ENCODE measurements at places on chromosomes 2 and 18. TPM values are rescaled to one million over a fixed set of nuclear protein-coding genes. Genes with fewer than 3 reads are reported as not detected.

The LOXHD1 gene
- 0.11 TPM for total RNA-seq

The GALNT14 gene
- 2.7 TPM for total RNA-seq

GRCh38 chr18:3046216-3046808 lies 33.4 kb upstream of the LPIN2 start:
- no peak overlapping the region for H3K4me3 ChIP-seq
- no peaks in the 10 kb centered on the region for H3K4me1 ChIP-seq
- H3K27ac ChIP-seq = no peak overlapping the region
- no peaks in the 10 kb centered on the region for H3K27me3 ChIP-seq
- H3K36me3 ChIP-seq = no peaks in the 10 kb centered on the region

- H3K4me1 ChIP-seq = no peaks in the 10 kb centered on the region
- H3K27ac ChIP-seq = no peak overlapping the region
- no peak overlapping the region for H3K4me3 ChIP-seq
- H3K36me3 ChIP-seq = peaks cover 2% of the 10 kb centered on the region
These were observed 266.1 kb upstream of the CYP26B1 start for GRCh38 chr2:72413716-72414115.

The RTP5 gene
- total RNA-seq = not detected

- no peaks in the 10 kb centered on the region for H3K27me3 ChIP-seq
- H3K4me3 ChIP-seq = no peak overlapping the region
- no peak overlapping the region for H3K27ac ChIP-seq
- no peaks in the 10 kb centered on the region for H3K4me1 ChIP-seq
These were observed 39.6 kb upstream of the BOD1L2 start for GRCh38 chr18:57107140-57107832.

The INHA gene
- 0.24 TPM for total RNA-seq

- H3K4me3 ChIP-seq = no peak overlapping the region
- H3K4me1 ChIP-seq = peaks cover 2% of the 10 kb centered on the region
- H3K27me3 ChIP-seq = no peaks in the 10 kb centered on the region
- H3K27ac ChIP-seq = no peak overlapping the region
- no peak for DNase-seq
- peaks cover 3% of the 10 kb centered on the region for H3K36me3 ChIP-seq
These were observed 235.1 kb downstream of the AGAP1 start for GRCh38 chr2:235728800-235729556.

The TFCP2L1 gene
- 1.9 TPM for total RNA-seq

- DNase-seq = no peak
- H3K4me3 ChIP-seq = no peak overlapping the region
- H3K36me3 ChIP-seq = no peaks in the 10 kb centered on the region
- H3K27ac ChIP-seq = no peak overlapping the region
These were observed 67.7 kb downstream of the RDH14 start for GRCh38 chr2:18492721-18493120.

GRCh38 chr2:7024261-7024660 lies 107.0 kb downstream of the RNF144A start:
- H3K27ac ChIP-seq = no peak overlapping the region
- H3K27me3 ChIP-seq = no peaks in the 10 kb centered on the region
- H3K4me1 ChIP-seq = no peaks in the 10 kb centered on the region
- DNase-seq = no peak

DNA sequence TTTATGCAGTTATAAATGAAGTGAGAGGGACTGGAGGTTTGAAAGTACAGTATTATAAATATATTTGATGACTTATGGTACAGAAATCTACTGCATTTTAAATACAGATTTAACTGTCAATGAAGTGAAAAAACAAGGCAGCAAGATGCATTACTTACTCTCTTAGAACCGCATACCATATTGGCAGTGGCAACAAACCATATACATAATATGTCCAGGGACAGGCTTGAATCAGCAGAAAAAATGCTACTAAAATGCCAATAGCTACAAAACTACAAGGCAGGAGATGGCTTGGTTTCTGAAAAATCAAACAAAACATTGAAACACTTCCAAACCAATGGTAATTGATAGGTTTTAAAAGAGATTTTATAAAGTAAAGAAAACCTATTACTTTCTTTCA lies 77.2 kb downstream of the PIGN start:
- H3K27ac ChIP-seq = no peak overlapping the region
- DNase-seq = no peak
- no peaks in the 10 kb centered on the region for H3K27me3 ChIP-seq
- H3K4me3 ChIP-seq = no peak overlapping the region
- no peaks in the 10 kb centered on the region for H3K4me1 ChIP-seq

The KIDINS220 gene
- 29.3 TPM for total RNA-seq

- no peaks in the 10 kb centered on the region for H3K27me3 ChIP-seq
- H3K36me3 ChIP-seq = no peaks in the 10 kb centered on the region
- no peaks in the 10 kb centered on the region for H3K4me1 ChIP-seq
- no peak overlapping the region for H3K4me3 ChIP-seq
- no peak overlapping the region for H3K27ac ChIP-seq
These were observed 13.0 kb upstream of the RTN4 start for GRCh38 chr2:55063226-55063625.

The THSD7B gene
- total RNA-seq = 0.50 TPM

- no peak overlapping the region for H3K4me3 ChIP-seq
- no peaks in the 10 kb centered on the region for H3K4me1 ChIP-seq
- no peaks in the 10 kb centered on the region for H3K27me3 ChIP-seq
- no peak overlapping the region for H3K27ac ChIP-seq
- no peak for DNase-seq
- no peaks in the 10 kb centered on the region for H3K36me3 ChIP-seq
These were observed 785.6 kb downstream of the NR4A2 start for GRCh38 chr2:155546721-155547555.

DNA sequence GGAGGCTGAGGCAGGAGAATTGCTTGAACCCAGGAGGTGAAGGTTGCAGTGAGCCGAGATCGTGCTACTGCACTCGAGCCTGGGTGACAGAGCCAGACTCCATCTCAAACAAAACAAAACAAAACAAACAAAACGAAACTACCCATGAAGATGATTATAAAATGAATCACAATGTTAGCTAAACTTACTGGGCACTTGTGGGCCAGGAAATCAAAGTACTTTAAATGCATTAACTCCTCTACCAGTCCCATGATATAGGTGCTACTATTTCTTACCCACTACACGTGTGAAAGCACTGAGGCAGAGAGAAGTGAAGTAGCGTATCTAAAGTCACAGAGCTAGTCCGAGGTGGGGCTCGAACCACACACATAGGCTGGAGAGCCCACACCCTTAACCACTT lies 53.6 kb downstream of the POLE4 start:
- no peak overlapping the region for H3K27ac ChIP-seq
- no peak overlapping the region for H3K4me3 ChIP-seq
- no peak for DNase-seq
- no peaks in the 10 kb centered on the region for H3K36me3 ChIP-seq
- no peaks in the 10 kb centered on the region for H3K4me1 ChIP-seq

- DNase-seq = no peak
- no peaks in the 10 kb centered on the region for H3K4me1 ChIP-seq
- H3K27me3 ChIP-seq = no peaks in the 10 kb centered on the region
- no peak overlapping the region for H3K27ac ChIP-seq
These were observed 15.5 kb upstream of the SIX2 start for GRCh38 chr2:45024600-45025291.

- peaks cover 78% of the 10 kb centered on the region for H3K36me3 ChIP-seq
- no peak overlapping the region for H3K4me3 ChIP-seq
- no peaks in the 10 kb centered on the region for H3K27me3 ChIP-seq
- no peaks in the 10 kb centered on the region for H3K4me1 ChIP-seq
- H3K27ac ChIP-seq = no peak overlapping the region
These were observed 10.5 kb downstream of the ATG16L1 start for GRCh38 chr2:233261819-233262555.

The NXPH2 gene
- total RNA-seq = 1.3 TPM

The PKDCC gene
- 134 TPM for total RNA-seq

- H3K27ac ChIP-seq = no peak overlapping the region
- H3K4me1 ChIP-seq = no peaks in the 10 kb centered on the region
These were observed 651.3 kb downstream of the DCDC2C start for GRCh38 chr2:4354678-4355077.

DNA sequence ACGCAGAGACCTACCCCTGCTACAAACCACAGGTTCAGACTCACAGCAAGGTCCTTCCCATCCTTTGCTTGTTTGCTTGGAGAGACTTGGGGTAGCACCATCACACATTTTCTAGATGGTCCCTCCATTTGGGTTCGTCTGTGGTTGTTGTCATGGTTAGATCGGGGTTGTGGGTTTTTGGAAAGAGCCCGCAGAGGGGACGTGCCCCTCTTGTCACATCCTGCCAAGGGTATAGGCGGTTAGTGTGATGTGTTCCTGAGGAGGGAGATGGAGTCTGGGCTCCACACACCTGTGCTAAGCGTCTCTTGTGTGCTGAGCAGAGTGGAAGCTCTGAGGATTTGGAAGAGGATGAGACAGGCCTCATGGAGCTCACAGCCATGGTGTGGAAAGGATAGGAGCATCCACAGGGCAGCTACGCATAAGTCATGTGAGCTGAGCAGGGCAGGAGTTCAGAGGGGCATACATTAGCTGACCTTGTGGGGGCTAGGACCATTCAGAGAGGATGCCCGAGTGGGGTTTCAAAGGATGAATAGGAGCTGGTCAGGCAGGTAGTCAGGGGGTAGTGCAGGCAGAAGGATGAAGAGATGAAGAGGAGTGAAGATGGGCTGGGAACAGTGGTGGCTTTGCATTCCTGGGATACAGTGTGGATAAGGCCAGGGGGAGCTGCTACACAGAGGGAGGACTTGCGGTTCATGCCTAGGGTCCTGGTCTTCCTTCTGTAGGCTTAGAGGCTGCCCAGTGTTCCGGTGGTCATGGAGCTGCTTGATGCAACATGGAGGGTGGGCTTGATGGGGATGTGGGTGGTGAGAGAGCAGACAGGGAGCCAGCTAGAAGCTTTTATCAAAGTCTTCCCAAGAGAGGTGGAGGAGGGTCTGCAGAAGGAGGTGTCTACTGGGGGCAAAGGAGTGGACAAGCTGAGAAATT lies 62.9 kb downstream of the ACKR3 start:
- H3K4me1 ChIP-seq = no peaks in the 10 kb centered on the region
- H3K27ac ChIP-seq = no peak overlapping the region
- DNase-seq = peak; percentile 14
- no peaks in the 10 kb centered on the region for H3K27me3 ChIP-seq
- no peaks in the 10 kb centered on the region for H3K36me3 ChIP-seq

The ZSCAN30 gene
- total RNA-seq = 11.6 TPM

DNA sequence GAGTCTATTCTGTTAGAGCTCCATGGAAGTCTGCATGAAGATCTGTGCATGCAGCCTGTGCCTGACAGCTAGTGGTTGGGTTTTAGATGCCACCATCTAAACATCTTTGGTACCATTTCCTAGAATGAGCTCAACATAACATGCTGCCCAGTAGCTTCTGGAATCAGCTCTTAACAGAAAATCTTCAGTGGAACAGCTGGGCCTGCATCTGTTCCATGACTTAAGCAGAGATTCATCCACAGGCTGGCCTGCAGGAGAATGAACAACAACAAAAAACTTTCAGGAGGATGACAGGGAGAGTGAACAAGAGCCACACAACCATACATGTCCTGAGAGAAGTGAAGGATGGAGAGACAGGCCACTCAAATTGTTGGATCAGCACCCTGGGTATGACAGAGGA lies 316.6 kb downstream of the RDH14 start:
- H3K36me3 ChIP-seq = no peaks in the 10 kb centered on the region
- no peak overlapping the region for H3K4me3 ChIP-seq
- H3K27ac ChIP-seq = no peak overlapping the region
- H3K4me1 ChIP-seq = no peaks in the 10 kb centered on the region
- DNase-seq = no peak
- no peaks in the 10 kb centered on the region for H3K27me3 ChIP-seq

The SPATA3 gene
- total RNA-seq = not detected

The UBR3 gene
- total RNA-seq = 23.8 TPM

DNA sequence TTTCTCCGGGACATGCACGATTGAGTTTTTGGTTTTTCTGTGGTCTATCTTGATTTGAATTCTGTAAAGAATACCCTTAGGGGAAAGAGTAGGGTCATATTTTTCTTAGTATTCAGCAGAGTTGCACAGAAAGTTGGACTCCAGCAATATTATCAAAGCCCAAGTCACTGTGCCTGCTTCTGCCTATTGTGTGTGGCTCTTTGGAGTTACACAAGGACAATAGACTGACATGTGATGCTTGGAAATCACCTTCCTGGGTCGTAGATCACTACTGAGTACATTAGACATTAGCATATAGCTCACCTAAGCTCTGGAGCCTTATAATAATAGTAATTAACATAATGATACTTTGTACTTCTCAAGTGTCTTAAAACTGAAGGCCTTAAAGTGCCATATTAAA lies 238.8 kb upstream of the FOSL2 start:
- no peaks in the 10 kb centered on the region for H3K4me1 ChIP-seq
- no peak overlapping the region for H3K27ac ChIP-seq
- no peak overlapping the region for H3K4me3 ChIP-seq
- no peaks in the 10 kb centered on the region for H3K36me3 ChIP-seq

The RIT2 gene
- total RNA-seq = 1.3 TPM

The OTOS gene
- total RNA-seq = not detected

Data from H9 (cell line).